ENCODE measurements at places on chromosomes 6 and 20. TPM values are rescaled to one million over a fixed set of nuclear protein-coding genes. Genes with fewer than 3 reads are reported as not detected.

GRCh38 chr6:111572216-111572706, 33.4 kb downstream of the TRAF3IP2 start:
- no peaks in the 10 kb centered on the region for H3K27me3 ChIP-seq
- H3K4me3 ChIP-seq = no peak overlapping the region
- no peak for DNase-seq

- no peak overlapping the region for H3K4me3 ChIP-seq
- H3K27me3 ChIP-seq = no peaks in the 10 kb centered on the region
- no peak for DNase-seq
- no peak overlapping the region for H3K27ac ChIP-seq
Observed at GRCh38 chr6:98146656-98147055, 687.7 kb upstream of the POU3F2 start.

DNA sequence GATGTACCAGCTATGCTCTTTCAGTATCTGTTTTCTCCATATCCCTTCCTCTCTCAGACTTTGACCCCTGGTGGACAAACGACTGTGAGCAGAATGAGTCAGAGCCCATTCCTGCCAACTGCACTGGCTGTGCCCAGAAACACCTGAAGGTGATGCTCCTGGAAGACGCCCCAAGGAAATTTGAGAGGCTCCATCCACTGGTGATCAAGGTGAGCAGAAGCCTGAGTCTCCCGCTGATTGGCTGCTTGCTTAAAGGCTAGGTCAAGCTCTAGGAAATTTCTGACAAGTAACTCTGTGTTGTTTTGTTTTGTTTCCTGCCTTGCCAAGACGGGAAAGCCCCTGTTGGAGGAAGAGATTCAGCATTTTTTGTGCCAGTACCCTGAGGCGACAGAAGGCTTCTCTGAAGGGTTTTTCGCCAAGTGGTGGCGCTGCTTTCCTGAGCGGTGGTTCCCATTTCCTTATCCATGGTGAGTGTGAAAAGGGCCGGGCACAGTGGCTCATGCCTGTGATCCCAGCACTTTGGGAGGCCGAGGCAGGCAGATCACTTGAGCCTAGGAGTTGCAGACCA, 28.6 kb downstream of the C6orf89 start:
- H3K36me3 ChIP-seq = peaks cover 17% of the 10 kb centered on the region
- peak overlapping the region; percentile 26 for H3K27ac ChIP-seq
- DNase-seq = peak; percentile 96
- H3K4me3 ChIP-seq = no peak overlapping the region

DNA sequence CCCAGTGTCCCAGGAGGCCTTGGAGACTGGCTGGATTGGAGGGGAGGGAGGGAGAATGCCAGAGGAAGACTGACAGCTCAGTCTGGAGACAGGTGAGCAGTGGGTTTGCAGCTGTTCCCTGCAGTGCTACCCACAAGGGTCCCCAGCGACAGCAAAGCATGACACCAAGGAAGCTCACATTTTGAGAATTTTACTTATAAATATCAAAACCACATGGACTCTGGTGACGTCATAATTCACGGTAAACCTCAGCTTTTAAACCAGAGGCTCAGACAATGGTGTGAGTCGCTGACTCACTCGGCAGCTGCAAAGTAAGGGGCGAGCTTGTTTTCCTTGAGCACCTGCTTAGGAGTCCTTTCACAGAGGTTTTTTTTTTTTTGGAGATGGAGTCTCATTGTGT, 65.2 kb downstream of the THBS2 start:
- H3K36me3 ChIP-seq = no peaks in the 10 kb centered on the region
- no peaks in the 10 kb centered on the region for H3K27me3 ChIP-seq
- no peak overlapping the region for H3K27ac ChIP-seq
- H3K4me1 ChIP-seq = no peaks in the 10 kb centered on the region
- H3K4me3 ChIP-seq = no peak overlapping the region

Gene PACRG
- polyA plus RNA-seq = not detected

Gene AIF1
- 42.4 TPM for polyA plus RNA-seq

- DNase-seq = no peak
- no peaks in the 10 kb centered on the region for H3K36me3 ChIP-seq
- no peaks in the 10 kb centered on the region for H3K27me3 ChIP-seq
- H3K4me3 ChIP-seq = no peak overlapping the region
- H3K4me1 ChIP-seq = no peaks in the 10 kb centered on the region
Observed at GRCh38 chr6:116522896-116523295, 11.5 kb downstream of the CALHM5 start.

GRCh38 chr6:105994591-105995390, 91.3 kb upstream of the PRDM1 start:
- peak; percentile 85 for DNase-seq
- no peaks in the 10 kb centered on the region for H3K36me3 ChIP-seq
- H3K27ac ChIP-seq = peak overlapping the region; percentile 91

DNA sequence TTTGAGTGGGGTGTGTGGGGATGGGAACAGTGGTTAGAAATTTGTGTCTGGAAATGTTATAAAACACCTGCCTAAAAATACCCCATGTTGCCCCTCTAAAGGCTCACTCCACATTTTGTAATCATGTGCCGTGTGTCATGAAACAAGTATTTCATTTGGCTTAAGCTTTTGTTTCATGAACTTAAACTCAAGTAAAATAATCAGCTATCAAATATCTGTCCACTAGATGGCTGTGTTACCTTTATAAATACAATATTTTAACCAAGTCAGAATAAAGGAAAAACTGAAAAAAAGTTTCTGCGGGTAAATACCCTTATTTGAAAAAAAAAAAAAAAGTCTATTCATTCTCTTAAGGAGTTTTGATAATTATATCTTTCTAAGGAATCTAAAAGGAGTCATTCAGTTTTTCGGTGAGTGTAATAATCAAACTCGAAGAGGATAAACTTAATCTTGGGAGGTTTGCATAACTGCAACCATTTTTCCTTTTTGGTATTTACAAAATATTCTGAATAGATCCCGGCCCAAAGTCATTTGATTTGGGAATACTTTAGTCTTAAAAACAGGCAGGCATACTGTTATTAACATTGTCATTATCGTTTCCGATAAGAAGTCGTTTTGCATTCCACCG, 29.9 kb upstream of the MTRF1L start:
- H3K27me3 ChIP-seq = no peaks in the 10 kb centered on the region
- H3K36me3 ChIP-seq = no peaks in the 10 kb centered on the region
- H3K4me3 ChIP-seq = no peak overlapping the region
- no peaks in the 10 kb centered on the region for H3K4me1 ChIP-seq
- peak; percentile 13 for DNase-seq

- H3K27me3 ChIP-seq = no peaks in the 10 kb centered on the region
- peak within 1 kb of the TSS; percentile 95 for H3K27ac ChIP-seq
- peaks cover 5% of the 10 kb centered on the region for H3K36me3 ChIP-seq
- peak within 1 kb of the TSS; percentile 77 for H3K4me3 ChIP-seq
Observed at GRCh38 chr6:167826896-167827582, at the start of gene AFDN. TSS of gene AFDN (plus strand) at chr6:167826911. CDS start at chr6:167827133, 222 bp downstream.

GRCh38 chr20:63096681-63097335, 90.0 kb upstream of the BHLHE23 start:
- H3K27me3 ChIP-seq = peaks cover 2% of the 10 kb centered on the region
- no peak for DNase-seq
- no peaks in the 10 kb centered on the region for H3K4me1 ChIP-seq
- no peaks in the 10 kb centered on the region for H3K36me3 ChIP-seq
- no peak overlapping the region for H3K4me3 ChIP-seq

Gene TOX2
- 1.7 TPM for polyA plus RNA-seq

DNA sequence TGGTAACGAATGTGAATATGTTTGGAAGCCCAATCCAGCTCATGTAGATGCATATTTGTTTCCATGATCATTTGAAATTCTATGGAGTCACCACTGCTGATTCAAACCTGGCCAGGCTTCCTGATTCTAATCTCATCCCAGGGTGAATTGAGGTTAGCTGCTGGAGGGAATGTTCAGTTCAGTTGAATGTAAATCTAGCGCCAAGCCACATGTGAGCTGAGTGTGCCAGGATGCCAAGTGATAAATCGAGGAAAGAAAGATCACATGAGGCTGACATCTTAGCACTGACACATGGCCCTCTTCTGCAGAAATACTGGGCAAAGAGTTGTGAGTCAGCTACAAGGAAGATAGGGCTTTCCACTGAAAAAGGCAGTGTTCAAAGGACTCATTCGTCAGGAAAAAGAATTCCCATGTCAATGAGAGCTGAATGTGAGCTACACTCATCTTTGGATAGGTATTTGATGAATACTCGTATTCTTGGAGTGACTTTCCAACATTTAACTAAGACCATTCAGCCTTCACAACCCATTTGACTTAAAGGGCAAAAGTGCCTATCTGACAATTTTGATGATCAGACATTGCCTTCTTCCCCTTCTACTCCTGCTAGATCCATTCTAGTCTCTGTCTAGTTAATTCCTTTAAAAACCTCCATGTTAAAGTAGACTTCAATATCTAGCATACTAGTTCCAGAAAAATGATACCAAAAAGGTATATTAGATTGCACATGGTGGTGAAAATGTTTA, 172.1 kb downstream of the MTFR2 start:
- H3K4me3 ChIP-seq = no peak overlapping the region
- no peak for DNase-seq
- H3K27me3 ChIP-seq = no peaks in the 10 kb centered on the region
- no peak overlapping the region for H3K27ac ChIP-seq
- no peaks in the 10 kb centered on the region for H3K4me1 ChIP-seq

- H3K4me1 ChIP-seq = peaks cover 4% of the 10 kb centered on the region
- H3K27me3 ChIP-seq = no peaks in the 10 kb centered on the region
- no peaks in the 10 kb centered on the region for H3K36me3 ChIP-seq
- peak; percentile 59 for DNase-seq
- H3K27ac ChIP-seq = no peak overlapping the region
Observed at GRCh38 chr6:12602951-12603672, 113.5 kb upstream of the PHACTR1 start.

GRCh38 chr6:36029464-36029863, 1.9 kb downstream of the MAPK14 start:
- DNase-seq = peak; percentile 36
- H3K4me3 ChIP-seq = no peak overlapping the region
- H3K4me1 ChIP-seq = peaks cover 2% of the 10 kb centered on the region
- H3K36me3 ChIP-seq = peaks cover 12% of the 10 kb centered on the region
- H3K27me3 ChIP-seq = no peaks in the 10 kb centered on the region
- no peak overlapping the region for H3K27ac ChIP-seq

GRCh38 chr20:14189794-14190402, 147.5 kb downstream of the FLRT3 start:
- no peaks in the 10 kb centered on the region for H3K36me3 ChIP-seq
- H3K4me3 ChIP-seq = no peak overlapping the region
- peak; percentile 61 for DNase-seq
- no peaks in the 10 kb centered on the region for H3K27me3 ChIP-seq

Gene OPN5
- not detected for polyA plus RNA-seq

Gene SLC12A5
- 4.6 TPM for polyA plus RNA-seq

GRCh38 chr6:42896178-42896719, 16.8 kb downstream of the RPL7L1 start:
- H3K27me3 ChIP-seq = no peaks in the 10 kb centered on the region
- no peak for DNase-seq
- no peak overlapping the region for H3K4me3 ChIP-seq
- H3K27ac ChIP-seq = no peak overlapping the region

Measured in small intestine (tissue), 16 donors.